ENCODE measurements at places on chromosomes 3 and 15.

DNA sequence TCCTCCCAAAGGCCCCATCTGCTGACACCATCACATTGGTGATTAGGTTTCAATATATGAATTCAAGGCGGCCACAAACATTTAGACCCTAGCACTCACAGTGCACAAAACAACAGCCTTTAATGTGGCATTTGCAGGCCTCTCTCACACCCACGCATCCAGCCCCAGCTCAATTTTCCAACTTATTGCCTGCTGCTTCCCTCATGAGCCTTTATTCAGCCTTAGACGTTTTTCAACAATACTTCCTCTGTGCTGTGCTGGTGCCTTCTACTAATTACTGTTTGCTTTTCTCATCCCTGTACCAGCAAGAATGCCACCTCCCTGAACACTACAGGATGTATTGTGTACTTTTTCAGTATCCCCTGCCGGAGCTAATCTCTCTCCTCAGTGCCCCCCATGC lies 334.6 kb downstream of the GABRB3 start:
- no peak for DNase-seq

DNA sequence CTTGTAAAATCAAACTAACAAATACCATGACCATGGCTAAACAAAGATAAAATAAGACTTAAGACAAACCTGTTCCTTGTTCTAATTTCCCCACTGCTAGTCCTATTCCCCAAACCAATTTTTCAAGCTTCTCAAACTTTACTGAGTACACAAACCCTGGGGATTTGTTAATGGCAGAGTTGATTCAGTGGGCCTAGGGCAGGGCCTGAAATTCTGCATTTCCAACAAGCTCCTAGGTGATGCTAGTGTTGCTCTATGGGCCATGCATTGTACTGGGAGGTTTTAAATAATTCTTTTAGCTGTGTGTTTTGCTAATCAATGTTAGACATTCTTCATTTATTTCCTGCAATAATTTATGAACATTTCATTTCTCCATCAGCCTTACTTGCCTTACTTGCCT lies 13.3 kb upstream of the CCR9 start:
- no peak for DNase-seq

GRCh38 chr3:112888381-112889085 lies 41.9 kb upstream of the CD200R1L start:
- DNase-seq = no peak

- no peak for DNase-seq
These were observed at the start of gene ATP8B4 for GRCh38 chr15:50119063-50120040. ATP8B4 (minus strand) TSS chr15:50119233; CDS start chr15:50106966, 12,267 bp downstream.

GRCh38 chr3:159765860-159766294 lies 222.8 kb upstream of the IL12A start:
- no peak for DNase-seq

DNA sequence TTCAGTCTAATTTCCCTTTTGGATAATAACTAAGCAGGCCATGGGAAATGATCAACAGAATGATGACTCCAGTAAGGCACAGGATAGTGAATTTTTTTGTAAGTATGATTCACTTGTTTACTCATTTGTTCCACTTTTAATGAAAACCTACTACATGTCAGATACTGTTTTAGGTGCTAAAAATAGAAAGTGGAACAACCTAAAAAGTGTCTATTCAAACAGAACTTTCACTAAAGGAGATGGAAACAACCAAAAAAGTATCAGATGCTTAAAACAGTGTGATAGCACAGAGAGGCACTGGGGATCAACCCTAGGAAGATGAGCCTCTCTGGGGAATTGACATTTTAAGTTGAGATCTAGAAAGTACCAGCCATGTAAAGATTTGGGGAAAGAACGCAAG lies 11.1 kb downstream of the RYK start:
- no peak for DNase-seq

DNA sequence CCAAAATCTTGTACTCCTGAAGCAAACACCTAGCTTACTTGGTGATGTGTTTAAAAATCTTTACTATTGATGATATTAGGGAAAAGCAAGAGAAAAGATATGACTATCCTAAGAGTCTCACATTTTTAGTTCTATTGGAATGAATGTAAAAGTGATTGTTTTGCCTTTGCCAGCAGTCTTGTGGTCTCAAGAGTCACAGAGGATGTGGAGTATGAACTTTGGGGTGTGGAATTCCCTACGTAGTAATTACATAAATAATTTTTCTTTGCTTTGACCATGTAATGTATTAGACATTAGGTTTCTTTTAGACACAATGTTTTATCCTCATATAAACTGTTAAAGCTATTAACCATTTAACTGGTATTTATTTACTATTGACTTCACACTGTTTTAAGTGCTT lies 387.6 kb downstream of the NAALADL2 start:
- no peak for DNase-seq

DNA sequence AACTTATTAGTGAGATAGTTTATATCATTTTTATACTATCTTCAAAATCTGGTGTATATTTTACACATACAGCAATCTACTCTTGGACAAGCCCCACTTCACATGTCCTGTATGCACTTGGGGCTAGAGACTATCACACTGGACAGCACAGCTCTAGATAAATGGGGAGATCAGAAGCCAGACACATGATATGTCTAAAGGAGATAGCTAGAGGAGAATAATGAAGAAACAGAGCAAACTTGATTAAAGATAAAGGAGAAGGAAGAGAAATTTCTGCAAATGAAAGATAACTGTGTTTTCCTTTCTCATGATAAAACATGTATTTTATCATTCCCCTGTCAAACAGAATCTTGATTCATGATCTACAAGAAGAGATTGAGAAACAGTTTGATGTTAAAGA lies 13.0 kb downstream of the CPA3 start:
- DNase-seq = no peak

DNA sequence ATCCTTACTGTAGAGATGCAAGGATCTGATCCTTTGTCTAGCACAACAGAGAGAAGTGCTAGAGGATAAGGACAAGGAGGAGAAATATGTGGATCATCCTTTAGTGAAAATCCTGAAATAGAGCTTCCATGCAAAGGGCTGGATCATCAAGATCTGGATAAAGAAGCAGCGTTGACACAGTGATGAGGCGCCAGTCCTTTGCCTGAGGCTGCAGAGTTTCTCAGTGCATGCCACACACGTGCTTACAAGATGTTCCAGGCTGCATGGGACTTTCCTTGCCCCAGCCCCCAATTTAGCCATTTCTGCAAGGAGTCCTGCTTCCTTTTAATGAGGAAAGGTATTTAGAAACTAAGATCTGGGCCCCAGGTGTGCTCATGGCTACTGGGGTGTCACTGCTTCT lies 7.2 kb upstream of the ABTB1 start:
- no peak for DNase-seq

DNA sequence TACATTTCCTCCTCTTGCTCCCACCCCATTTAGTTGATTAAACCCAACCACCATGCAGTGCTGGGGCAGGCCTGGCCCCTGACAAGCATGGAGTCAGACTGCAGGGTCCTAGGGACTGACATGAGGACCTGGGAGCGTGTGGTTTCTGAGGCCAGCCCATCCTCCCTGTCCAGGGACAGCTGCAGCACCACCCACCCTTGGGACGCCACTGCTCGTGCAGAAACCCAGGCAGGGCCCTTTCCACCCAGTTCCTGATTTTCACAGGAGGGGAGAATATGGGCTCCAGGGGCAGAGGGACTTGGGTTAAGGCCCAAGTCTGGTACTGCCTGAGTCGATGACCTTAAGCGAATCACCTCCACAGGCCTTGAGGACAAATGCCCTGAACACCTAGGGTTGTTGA lies 23.7 kb downstream of the PLXND1 start:
- no peak for DNase-seq

- DNase-seq = no peak
These were observed 40.0 kb downstream of the TKT start for GRCh38 chr3:53215816-53216215.

DNA sequence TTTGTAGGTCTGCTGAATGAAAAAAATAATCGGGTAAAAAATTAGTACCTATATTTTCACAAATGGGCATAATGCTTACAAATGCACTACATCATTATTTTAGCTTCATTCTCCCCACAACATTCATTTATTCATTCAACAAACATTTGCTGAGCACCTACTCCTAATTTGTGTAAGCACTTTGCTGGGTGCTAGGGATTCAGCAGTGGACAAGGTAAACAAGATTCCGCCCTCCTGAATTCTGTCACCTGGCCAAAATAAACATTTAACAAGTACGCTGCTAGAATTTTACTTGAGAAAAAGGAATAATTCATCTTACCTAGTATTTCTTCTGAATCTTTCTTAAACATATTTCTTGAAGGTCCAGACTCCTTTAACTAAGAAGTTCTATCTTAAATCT lies 72.1 kb downstream of the TIGIT start:
- no peak for DNase-seq

DNA sequence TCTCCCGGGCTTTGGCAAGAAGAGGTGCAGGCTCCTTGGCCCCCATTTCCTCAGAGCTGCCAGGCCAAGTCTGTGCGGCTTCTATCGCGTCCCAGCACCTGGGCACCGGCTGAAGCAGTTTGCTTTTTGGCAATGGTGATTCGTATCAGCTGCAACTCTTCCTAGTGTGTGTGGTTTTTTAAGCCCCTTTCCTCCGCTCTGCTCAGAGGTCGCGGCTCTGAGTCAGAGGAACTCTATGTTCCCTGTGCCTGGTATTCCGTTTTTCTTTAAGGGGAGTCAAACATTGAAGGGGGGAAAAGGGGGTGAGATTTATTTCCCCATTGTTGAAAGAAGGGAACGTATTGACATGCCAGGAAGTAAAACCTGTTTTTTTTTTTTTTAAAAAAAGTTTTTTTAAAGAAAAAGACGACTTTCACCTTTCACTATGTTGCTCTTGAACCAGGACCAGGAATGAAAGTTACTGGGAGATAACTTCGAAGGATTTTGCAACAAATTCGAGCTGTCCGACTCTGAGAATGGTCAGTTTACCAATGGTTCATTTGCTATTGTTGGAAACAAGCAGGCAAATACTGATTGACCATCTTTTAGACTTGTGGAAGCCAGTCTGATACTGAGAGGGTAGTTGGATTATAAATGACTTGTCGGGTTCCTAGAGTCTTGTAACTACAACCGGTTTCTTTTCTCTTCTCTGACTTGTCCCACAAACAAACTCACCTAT lies 1.1 kb downstream of the ARMC8 start:
- DNase-seq = no peak

GRCh38 chr3:158769952-158770740 lies 31.7 kb upstream of the MFSD1 start:
- no peak for DNase-seq

DNA sequence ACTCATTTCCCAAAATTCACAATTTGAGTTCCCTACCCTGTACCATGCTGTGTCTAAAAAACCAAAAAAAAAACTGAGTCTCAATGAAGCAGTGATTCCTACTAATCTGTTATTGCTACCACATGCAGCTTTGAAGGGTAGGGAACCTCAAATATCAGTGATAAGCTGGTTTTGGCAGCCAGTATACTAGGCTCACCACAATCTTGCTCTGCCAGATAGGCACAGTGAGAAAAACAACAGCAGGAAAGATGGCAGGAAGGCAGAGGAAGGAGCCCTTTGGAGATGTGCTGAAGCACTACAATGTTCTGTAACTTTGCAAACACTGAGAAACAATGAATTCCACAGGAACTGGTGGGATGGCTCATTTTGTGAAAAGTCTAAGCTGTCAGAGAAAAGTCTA lies 96.9 kb upstream of the UBP1 start:
- no peak for DNase-seq

DNA sequence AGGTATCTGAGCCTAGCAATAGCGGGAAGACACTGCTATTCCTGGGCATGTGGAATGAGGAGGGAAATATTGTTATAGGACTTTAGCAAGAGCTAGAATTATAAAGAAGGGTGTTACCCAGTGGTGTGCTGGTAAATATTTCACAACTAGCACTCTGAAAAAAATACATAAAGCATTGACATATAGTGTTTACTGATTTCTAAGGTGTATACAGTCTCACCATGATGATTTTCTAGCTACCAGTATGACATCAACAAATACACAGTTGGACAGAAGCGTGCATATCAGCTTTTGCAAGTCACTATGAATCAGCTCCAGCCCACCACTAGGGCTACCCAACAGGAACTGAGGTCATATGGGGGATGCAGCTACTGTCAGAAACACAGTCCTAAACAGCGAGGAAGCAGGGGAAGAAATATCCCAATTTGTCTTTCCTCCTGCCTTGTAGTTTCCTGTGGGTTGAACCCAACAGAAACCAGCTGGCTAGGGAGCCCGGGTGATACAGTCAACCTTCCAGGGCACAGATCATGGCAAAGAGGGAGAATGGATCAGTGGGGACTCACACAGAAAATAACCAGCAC lies 39.6 kb downstream of the HGD start:
- peak; percentile 22 for DNase-seq

GRCh38 chr3:144187531-144188210 lies 216.0 kb downstream of the DIPK2A start:
- peak; percentile 32 for DNase-seq

DNA sequence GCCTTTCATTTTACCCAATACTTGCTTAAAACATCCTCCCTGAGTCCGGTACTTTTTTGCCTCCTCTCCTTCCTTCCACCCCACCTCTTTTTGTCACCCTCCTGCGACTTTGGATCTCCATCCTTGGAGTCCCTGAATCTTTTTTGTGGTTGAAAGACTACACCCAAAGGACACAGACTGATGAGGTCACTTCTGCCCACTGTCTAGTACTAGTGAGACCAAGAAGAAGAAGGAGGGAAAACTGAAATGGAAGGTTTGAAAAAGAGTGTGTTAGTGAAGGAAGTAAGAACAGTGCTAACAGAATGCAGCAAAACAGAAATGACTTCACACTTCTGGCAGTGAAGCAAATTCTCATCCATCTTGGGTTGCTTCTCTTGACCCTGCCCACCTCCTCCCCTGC lies 6.6 kb downstream of the B3GNT5 start:
- DNase-seq = no peak

- DNase-seq = no peak
These were observed 32.9 kb downstream of the CD200R1L start for GRCh38 chr3:112813723-112814171.

GRCh38 chr3:6733699-6734394 lies 127.1 kb upstream of the GRM7 start:
- no peak for DNase-seq

DNA sequence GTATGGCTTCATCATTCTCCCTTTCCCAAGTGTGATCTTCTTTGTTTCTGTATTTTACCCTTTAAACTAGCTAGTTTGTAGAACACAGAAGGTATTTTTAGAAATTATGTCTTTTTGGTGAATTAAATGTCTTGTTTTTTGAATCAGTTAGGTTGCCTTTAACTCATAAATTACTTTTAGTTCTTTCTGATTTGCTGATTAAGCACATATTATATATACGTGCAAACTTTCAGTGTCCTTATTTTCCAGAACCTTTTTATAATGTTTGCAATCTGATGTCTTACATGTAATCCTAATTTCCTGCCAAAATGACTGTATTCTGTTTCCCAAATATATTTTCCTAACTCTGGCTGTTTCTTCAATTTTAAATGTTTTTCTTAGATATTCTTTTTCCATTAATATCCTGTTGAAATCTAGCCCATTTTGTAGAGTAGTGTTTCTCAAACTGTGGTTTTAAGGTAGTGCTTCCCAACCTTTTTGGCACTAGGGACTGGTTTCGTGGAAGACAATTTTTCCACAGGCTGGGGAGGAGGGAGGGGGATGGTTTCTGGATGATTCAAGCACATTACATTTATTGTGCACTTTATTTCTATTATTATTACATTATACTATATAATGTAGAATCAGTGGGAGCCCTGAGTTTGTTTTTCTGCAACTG lies 51.8 kb downstream of the CHD2 start:
- DNase-seq = no peak

GRCh38 chr15:79211481-79211880 lies 71.0 kb upstream of the ANKRD34C start:
- no peak for DNase-seq
